ENCODE measurements at places on chromosomes 11 and 22.

- no peak for DNase-seq
These were observed 80.8 kb downstream of the ZC3H12C start for GRCh38 chr11:110173811-110174644.

DNA sequence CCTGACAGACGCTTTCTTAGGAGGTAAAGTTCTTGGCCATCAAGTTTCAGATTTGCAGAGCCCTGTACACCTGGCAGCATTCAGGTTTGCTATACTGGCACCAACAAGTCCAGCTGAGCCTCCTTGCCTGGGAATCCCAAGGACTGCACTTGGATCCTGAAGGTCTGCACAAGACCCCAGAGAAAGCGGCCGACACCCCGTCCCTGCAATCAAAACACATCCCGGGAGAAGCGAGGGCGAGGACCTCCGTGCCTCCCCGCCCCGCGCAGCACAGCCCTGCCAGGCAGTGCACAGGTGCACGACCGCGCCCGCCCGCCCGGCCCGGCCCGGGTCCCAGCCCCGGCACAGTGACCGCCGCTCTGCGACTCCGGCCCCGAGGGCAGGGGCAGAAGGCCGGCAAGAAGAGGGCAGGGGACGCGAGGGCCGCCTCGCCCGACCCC is 559 bp downstream of the MRTFA start:
- DNase-seq, result no peak

DNA sequence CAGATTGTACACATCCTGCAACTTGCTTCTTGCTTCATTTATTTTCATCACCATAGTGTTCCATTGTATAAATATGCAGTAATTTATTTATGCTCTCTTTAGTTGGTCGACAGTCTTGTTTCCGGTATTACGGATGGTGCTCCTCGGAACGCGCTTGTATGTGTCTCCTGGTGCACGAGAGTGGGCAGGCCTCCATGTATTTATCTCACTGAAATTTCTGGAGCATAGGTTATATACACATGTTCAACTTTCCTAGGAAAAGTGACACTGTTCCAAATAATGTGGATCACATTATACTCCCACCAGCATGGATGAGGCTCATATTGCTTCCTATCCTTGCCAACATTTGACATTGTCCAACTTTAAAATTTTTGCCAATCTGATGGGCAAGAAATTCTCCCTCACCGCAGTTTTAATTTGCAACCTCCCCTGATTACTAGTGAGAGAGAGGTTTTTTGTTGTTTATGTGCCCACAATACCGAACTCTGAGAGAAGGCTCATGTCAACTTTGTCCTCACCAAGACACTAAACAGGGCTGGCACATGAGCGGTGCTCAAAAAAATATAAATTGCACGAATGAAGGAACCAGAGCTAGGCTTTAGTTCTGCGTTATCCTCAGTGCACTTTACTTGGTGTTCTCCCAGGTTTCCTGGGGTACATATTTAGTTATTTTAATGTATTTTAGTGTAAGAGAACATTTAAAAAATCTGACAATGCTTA is 3.8 kb downstream of the CSNK2A3 start:
- DNase-seq, result no peak

GRCh38 chr22:46448333-46448732 is 89.1 kb downstream of the CELSR1 start:
- no peak for DNase-seq

DNA sequence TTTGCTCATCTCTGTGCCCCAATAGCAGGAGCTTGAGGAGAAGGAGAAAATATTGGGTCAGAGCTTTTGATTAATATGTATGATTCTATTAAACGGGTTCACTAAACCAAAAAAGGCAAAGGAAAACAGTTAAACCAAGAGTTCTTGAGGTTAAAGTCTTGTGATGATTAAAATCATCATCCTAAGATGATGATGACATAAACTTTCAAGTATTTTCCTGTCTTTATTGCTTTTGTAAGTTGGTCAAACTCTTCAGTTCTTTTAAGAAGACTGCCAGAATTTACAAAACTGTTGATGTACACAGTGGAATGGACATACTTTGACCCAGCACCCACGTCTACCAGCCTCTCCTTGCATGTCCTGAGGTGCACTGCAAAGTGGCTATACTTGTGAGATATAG is 41.0 kb downstream of the FDX1 start:
- no peak for DNase-seq

GRCh38 chr22:44217346-44217745 is 36.6 kb downstream of the PARVG start:
- no peak for DNase-seq

DNA sequence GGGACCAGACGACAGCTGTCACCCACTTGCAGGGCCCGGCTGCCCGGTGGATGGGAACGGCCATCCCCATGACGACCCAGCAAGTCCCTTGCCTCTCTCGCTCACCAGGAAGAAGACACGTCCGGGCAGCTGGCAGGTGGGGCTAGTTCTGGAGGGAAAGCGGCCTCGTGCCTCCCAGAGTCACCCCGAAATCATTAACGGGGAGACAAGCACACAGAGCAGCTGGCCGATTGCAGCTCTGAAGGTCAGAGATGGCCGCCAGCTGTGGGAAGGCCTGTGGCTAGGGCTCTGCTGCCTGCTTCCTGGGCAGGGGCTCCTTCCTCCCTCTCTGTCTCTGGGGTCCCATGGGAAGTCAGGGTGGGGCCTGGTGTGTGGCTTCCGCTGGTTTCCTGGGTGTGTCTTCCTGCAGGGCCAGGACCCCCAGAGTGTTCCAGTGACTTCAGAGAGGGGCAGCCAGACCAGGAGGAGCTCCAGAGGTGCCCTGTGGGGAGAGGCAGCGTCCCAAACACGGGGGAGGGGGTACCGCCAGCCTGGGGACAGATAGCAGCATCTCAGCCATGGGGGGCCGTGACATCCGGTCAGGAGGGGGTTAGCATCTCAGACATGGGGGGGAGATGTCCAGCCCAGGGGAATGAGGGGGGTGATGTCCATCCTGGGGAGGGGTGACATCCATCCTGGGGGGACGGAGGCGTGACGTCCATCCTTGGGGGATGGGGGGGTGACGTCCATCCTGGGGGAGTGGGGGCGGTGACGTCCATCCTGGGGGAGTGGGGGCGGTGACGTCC is 114.9 kb downstream of the KCNQ1 start:
- no peak for DNase-seq

- DNase-seq, result no peak
These were observed 825.4 kb upstream of the CNTN5 start for GRCh38 chr11:98195300-98195699.

DNA sequence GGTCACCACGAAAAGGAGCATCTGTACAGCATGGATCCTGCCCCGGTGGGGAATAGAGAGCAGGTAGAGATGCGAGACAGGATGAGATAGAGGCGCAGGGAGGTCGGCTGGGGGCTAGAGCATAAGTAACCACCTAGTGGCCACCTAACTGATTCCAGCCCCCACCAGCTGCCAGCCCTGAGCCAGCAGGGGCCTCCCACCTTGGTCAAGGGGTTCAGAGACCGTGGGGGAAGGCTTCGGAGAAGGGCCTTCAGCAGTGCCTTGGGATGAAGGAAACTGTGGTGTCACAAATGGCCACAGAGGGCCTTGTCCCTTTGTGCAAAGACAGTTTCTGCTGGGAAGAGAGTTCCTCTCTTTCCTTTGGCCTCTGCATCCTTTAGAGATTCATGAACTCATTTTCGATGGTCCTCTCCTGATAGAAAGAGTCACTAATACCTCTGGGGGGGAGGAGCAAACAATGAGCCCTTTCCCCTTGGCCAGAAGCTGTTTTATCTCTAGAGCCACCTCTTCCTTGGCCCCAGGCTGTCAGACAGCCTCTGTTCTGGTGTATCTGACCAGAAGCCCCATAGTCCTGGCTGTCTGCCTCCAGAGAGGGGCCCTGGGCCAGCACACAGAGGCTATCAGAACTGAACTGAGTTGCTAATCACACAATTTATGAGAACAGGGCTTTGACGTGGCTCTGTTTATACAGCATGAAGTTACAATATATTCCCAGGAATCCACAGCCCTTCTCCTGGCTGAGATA is 146.0 kb downstream of the PARVA start:
- no peak for DNase-seq

GRCh38 chr22:45246060-45246985 is 5.6 kb upstream of the KIAA0930 start:
- no peak for DNase-seq

GRCh38 chr11:103845331-103845730 is 191.1 kb upstream of the DDI1 start:
- DNase-seq, result no peak

GRCh38 chr11:14809466-14809865 is 82.6 kb downstream of the CYP2R1 start:
- DNase-seq, result no peak

- DNase-seq, result no peak
These were observed 22.8 kb upstream of the TP53AIP1 start for GRCh38 chr11:128965485-128965884.

GRCh38 chr22:40782521-40782920 is 36.6 kb downstream of the SLC25A17 start:
- no peak for DNase-seq

DNA sequence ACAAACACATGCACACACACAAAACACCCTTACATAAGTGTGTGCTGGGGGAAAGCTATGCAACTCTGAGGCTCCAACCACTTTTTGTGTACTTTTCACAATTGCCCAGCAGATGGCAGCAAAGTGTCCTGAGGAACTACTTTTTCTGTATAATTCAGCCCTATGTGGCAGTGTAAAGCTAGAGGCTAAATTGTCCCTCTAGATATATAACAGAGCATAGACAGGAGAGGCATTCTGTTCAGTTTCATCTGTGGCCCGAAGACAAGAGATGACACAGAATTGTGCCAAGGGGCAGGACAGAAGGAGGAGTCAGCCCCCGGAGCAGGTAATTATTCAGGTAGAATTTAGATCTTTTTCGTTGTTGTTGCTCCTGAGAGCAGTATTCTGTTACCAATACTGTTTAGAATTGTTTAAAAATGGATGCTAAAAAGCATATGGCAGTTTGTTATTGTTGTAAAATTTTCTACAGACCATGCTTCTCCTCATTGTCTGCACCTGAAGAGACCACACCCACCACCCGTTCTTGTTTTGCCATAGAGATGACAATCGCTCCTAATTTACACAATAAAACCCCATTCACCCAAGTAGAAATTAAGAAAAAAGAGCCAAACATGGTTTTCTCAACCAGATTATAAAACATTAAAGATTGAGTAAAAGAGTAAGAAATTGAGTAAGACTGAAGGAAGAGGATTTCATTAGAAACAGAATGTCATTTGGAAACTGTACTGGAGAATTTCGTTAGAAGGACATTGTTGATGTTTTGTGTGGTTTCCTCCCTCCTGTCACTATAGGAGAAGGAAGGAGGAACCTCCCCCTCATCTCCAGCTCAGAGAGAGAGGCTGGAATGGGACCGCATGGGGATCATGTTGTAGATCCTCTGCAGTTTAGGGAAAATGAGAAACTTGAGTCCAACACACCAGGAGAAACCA is 14.5 kb upstream of the MS4A7 start:
- DNase-seq, result no peak

- DNase-seq, result no peak
These were observed 67.2 kb downstream of the PPME1 start for GRCh38 chr11:74238243-74238642.

GRCh38 chr11:109940816-109941215 is 152.4 kb upstream of the ZC3H12C start:
- DNase-seq, result no peak

GRCh38 chr11:70430671-70431574 is 32.6 kb downstream of the CTTN start:
- DNase-seq, result no peak

DNA sequence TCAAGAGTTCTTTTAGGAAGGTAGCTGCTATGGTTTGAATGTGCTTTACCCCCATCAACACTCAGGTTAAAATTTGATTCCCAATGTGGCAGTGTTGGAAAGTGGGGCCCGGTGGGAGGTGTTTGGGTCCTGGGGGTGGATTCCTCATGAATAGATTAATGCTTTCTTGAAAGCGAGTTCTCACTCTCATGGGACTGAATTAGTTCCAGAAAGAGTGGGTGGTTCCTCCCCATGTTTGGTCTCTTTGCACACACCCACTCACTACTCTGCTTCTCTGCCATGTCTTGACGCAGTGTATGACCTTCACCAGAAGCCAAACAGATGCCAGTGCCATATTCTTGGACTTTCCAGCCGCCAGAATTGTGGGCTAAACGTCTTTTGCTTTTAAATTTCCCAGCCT is 394.4 kb downstream of the OPCML start:
- no peak for DNase-seq

GRCh38 chr22:36520423-36520822 is 8.5 kb downstream of the EIF3D start:
- DNase-seq, result no peak

- DNase-seq, result no peak
These were observed 181.4 kb downstream of the DBX1 start for GRCh38 chr11:19978668-19979518.

GRCh38 chr11:68257477-68258362 is 14.1 kb downstream of the C11orf24 start:
- peak; percentile 87 for DNase-seq

DNA sequence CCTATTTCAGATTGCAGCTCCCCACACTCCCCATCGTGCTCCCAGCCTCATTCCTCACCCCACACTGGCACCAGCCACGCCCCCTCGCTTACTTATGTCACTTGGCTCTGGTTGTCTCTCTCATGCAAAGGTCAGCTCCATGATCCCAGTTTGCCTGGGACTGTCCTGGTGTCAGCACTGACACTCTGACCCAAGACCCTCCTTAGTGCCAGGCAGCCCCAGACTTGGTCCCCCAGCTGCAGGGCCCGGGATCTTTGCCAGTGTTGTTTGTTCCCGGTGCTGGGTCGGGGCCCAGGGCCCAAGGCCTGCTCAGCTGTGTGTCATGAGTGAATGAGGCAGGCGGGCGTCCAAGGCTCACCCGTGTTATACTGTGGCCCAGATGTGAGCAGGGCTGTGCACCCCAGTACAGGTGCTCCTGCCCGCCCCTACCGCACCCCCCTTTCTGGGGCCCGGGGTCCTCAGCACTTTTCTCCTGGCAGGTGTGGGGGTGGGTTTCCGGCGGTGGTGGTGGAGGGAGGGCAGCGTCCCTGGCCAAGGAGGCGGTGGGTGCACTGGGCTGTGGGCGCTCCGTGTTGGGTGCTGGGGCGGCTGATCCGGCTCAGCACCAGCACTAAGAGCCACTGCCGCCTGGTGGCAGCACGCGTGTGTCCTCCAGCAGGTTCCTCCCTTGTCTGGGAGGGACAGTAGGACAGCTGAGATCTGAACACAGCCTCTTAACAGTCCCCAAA is 19.5 kb downstream of the IL17REL start:
- peak; percentile 58 for DNase-seq

- no peak for DNase-seq
These were observed 1.2 kb downstream of the NXPE2 start for GRCh38 chr11:114679505-114679904.

DNA sequence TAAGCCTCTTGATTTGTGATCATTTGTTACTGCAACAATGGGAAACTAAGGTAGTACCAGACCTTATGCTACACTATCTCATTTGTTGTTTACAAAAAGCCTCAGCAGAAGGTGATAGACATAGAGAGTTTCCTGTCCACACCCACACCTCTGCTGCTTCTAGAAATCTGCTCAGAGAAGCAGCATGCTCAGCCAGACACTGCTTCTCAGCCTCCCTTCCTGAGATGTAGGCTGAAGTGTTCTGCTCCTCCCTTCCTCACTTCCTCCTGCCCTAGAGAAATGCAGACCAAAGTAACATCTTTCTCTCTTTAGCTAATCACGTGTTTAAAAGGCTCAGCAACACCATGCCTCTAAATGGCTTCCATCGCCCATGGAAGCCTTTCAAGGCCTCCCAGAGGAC is 88.4 kb downstream of the SLC1A2 start:
- DNase-seq, result peak; percentile 17

- no peak for DNase-seq
These were observed 758.4 kb downstream of the LRRC4C start for GRCh38 chr11:40701027-40701426.

GRCh38 chr11:86978756-86979608 is 23.8 kb upstream of the FZD4 start:
- no peak for DNase-seq

Data from stimulated activated CD4-positive, alpha-beta T cell treated with anti-CD3 and anti-CD28 coated beads, Interleukin-15, amount 100 ng/mL, for 1 hour (primary cell).